ENCODE measurements at places on chromosomes 1 and 21. TPM values are rescaled to one million over a fixed set of nuclear protein-coding genes. Genes with fewer than 3 reads are reported as not detected.

PGLYRP4 gene
- total RNA-seq, result not detected

S100A8 gene
- not detected for total RNA-seq

KRTAP7-1 gene
- not detected for total RNA-seq

USH2A gene
- total RNA-seq, result not detected

ADAM30 gene
- total RNA-seq, result not detected

CDK18 gene
- 0.80 TPM for total RNA-seq

BMP8A gene
- not detected for total RNA-seq

FCRL2 gene
- not detected for total RNA-seq

TESK2 gene
- 0.91 TPM for total RNA-seq
